Small intestine (tissue), 16 donors: ENCODE measurements at places on chromosomes 11 and 22. TPM values are rescaled to one million over a fixed set of nuclear protein-coding genes. Genes with fewer than 3 reads are reported as not detected.

DNA sequence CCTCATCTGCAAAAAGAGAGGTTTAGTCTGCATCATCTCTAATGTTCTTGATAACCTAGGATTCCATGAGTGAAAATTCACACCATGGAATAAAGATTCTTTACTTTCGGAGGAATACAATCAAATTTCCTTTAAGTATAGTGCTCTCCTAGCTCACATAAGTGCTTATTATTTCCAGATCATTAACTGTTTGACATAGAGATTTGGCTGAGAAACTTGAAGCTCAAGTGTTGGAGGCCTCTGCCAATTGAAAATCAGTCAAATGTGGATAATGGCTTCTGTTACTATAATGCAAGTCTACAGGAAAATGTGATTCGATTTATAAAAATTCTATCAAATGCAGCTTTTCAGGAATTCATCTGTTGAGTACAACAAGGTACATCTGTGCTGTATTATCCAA, 144.6 kb downstream of the KIF18A start:
- H3K36me3 ChIP-seq: no peaks in the 10 kb centered on the region
- H3K4me1 ChIP-seq: no peaks in the 10 kb centered on the region
- DNase-seq: no peak
- H3K27ac ChIP-seq: no peak overlapping the region

DNA sequence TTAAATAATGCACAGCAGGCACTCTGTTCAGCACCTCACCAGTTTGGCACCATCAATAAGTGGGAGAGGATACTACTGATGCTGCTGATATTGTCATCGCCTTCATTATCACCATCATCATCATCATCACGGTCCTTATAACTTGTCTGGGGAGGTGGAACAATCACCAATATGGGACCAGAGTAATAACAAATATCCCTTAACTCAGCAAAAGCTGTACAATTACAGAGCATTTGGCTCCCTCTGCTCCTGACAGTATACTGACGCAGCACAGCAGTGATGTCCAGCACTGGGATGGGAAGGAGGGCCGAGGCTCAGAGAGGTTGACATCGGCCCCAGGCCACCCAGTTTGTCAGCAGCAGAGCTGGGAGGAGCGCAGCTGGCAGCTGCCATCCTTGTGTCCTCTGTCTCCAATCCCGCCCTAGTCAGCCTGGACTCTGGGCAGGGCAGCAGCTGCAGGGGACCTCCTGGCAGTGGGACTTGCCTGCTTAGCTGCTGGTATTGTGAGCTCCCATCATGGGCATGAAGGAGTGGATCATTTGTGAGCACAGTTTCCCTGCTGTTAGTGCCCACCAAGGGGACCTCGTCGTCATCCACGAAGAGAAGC, 90.0 kb downstream of the DHCR7 start:
- DNase-seq: no peak
- H3K27ac ChIP-seq: no peak overlapping the region
- H3K27me3 ChIP-seq: no peaks in the 10 kb centered on the region
- H3K36me3 ChIP-seq: no peaks in the 10 kb centered on the region
- no peaks in the 10 kb centered on the region for H3K4me1 ChIP-seq

DNA sequence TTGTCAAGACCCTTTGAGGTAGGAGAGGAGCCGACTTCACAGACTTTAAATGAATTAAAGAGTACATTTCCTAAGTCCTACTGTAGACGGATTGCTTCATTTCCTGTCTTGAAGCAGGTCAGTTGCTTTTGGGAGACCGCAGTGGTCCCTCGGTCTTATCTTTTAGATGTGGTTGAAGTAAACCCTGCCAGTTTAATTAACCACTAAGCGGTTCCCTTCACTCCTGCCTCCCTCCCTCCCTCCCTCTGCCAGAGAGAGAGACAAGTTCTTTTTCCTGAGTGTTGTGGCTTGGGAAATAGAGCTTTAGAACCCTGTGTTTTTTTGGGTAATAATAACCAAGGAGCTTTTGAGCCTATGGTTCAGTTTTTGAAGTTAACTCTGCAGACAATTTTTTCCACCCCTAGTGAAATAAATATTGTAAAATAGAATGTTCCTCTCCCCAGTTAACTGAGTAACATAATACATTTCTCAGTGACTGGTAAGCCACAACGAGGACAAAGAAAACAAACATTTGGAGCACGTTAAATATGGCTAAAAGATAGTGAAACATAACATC, 147.5 kb downstream of the LDLRAD3 start:
- H3K36me3 ChIP-seq: no peaks in the 10 kb centered on the region
- no peaks in the 10 kb centered on the region for H3K27me3 ChIP-seq
- H3K27ac ChIP-seq: no peak overlapping the region
- no peak for DNase-seq
- H3K4me3 ChIP-seq: no peak overlapping the region

DNA sequence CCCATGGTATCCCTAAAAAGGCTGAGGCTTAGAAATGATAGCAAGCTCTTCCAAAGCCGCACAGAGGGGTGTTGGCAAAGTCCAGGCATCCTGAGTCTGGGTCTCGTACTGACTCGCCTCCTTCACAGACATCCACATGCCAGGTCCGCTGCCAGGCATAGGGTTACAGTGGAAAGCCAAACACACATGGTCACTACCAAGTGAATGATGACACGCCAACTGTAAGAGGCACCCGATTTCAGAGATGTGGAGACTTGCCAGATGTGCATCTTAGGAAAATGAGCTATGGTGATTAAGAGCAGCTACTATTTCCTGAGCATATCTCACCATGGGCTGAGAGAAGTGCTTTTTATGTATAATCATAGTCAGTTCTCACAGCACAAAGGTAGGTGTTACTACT, 314.9 kb downstream of the MIAT start:
- no peak overlapping the region for H3K27ac ChIP-seq
- H3K4me3 ChIP-seq: no peak overlapping the region

PGA5 gene
- 0.89 TPM for polyA plus RNA-seq

DNA sequence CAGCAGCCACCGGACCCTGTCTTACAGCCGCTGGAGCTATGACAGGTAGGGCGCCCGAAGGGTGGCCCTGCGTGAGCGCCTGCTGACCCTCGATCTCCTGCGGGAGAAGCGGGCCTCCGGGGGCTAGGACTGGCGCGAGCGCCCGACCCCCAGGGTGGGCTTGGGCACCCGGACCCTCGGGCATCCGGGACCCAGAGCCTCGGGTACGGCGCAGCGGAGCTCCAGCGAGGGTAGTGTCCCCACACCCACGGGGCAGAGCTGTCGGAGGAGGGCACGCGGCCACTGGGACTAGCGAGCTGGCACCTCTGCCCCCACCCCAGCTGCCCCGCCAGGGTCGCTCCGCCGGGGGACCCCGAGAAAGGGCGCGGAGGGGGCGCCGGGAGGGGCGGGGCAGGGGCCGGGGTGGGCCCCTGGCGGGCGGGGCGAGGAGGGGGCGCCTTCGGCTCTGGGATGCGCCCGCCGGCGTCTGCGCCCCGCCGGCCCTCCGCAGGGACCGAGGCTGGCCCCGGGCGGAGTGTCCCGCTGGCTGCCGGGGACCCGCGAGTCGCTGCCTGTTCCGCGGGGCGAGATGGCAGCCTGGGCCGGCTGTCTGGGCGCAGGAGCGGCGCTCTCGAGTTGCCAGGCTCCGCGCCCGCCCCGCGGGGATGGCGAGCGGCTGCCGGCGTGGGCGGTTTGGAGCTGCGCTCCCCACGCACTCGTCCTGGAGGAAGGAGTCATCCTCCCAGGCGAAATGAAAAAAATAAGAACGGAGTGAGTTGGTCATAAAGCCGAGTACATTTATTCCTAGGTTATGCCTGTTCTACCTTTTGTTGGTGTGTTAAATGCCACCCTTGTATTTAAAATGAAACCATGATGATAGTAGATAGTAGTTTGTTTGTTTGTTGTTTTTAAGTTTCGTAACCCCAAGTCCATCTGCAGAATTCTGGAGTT, 32.4 kb downstream of the EIF3F start:
- H3K27me3 ChIP-seq: no peaks in the 10 kb centered on the region
- H3K4me3 ChIP-seq: no peak overlapping the region
- DNase-seq: no peak
- H3K4me1 ChIP-seq: no peaks in the 10 kb centered on the region
- no peak overlapping the region for H3K27ac ChIP-seq

DNA sequence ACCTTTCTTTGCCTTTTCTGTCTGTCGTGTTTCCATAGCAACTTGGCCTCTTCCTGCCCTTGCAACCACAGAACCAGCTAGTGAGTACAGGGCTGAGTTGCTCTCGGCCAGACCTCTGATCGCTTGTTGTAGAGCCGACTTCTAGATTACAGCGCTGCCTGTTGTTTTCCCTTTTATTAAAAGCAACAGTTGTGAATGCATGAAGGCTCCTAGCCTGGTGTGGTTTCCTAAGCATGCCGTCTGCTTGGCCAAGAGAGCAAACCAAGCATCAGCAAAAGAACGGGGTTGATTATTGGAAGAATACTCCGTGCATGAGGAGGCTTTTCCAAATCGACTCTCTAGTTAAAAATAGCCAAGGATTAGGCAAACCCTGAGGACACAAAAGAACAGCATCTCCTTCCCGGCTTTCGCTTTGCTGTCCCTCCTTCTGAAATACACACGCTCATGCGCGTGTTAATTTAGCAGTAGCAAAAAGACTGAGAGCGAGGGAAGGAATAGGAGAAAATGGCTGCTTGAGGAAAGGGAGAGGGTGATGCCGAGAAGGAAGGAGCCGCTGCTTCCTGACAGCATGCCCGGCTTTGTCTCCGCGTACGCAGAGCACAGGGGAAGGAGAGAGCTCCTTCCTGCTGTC, 71.5 kb upstream of the TTC12 start:
- no peaks in the 10 kb centered on the region for H3K27me3 ChIP-seq
- no peaks in the 10 kb centered on the region for H3K36me3 ChIP-seq
- no peak overlapping the region for H3K27ac ChIP-seq
- DNase-seq: peak; percentile 5

- no peaks in the 10 kb centered on the region for H3K36me3 ChIP-seq
- H3K4me1 ChIP-seq: peaks cover 7% of the 10 kb centered on the region
- H3K4me3 ChIP-seq: no peak overlapping the region
- DNase-seq: peak; percentile 37
- peak overlapping the region; percentile 6 for H3K27ac ChIP-seq
Measured at GRCh38 chr22:25402501-25403283, 161.8 kb upstream of the GRK3 start.

F2 gene
- 0.09 TPM for polyA plus RNA-seq

DNA sequence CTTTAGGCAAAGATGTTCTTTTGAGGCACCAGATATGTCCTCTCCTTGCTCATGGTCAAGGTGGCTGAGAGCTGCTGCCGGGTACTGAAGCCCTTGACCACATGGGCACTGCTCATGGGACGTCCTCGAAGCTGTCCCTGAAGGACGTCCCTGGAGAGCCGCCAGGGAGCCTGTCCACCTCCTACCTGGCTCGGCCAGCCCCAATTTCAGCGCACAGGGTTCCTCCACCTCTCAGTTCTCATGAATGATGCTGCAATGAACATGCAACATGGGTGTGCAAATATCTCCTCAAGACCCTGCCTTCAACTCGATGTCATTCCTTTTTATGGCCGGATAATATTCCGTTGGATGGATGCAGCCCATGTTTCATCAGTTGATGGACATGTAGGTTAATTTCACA, 24.4 kb upstream of the TOLLIP start:
- DNase-seq: no peak
- peaks cover 11% of the 10 kb centered on the region for H3K27me3 ChIP-seq
- no peak overlapping the region for H3K27ac ChIP-seq
- peaks cover 8% of the 10 kb centered on the region for H3K4me1 ChIP-seq

DNA sequence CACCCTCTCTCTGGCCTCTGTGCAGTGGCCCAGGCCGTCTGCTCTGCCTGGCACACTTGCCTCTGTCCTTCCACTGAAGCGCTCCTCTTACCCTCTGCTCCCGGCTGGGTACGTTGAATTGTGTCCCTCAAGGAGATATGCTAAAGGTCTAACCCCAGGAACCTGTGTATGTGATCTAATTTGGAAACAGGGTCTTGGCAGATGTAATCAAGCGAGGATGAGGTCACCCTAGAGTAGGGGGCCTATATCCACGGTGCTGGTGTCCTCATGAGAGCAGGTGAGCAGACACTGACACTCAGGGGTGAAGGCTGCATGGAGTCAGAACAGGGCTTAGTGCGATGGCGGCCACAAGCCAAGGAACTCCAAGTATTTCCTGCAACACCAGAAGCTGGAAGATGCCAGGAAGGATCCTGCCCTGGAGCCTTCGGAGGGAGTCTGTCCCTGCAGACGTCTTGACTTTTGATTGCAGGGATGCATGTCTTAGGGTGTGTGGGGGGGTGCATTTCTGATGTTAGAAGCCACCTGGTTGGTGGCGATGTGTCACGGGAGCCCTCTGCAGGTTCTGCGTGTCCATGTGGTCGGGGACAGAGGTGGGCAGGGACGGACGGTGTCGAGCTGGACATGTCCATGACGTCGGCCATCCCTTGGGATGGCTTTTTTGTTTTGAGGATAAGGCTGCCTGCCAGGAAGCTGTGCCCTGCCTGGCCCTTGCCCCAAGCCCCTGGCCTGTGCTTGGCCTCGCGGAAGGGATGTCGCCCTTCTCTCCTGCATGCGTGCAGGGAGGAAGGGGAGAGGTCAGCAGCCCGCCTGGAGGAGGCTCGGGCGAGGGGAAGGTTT, 68.6 kb downstream of the LRP5 start:
- peaks cover 29% of the 10 kb centered on the region for H3K4me1 ChIP-seq
- no peak overlapping the region for H3K4me3 ChIP-seq
- no peak for DNase-seq
- H3K27me3 ChIP-seq: no peaks in the 10 kb centered on the region
- H3K36me3 ChIP-seq: peaks cover 92% of the 10 kb centered on the region

SLCO2B1 gene
- 14.5 TPM for polyA plus RNA-seq

- peak overlapping the region; percentile 76 for H3K27ac ChIP-seq
- peak; percentile 54 for DNase-seq
- no peaks in the 10 kb centered on the region for H3K27me3 ChIP-seq
- H3K4me1 ChIP-seq: no peaks in the 10 kb centered on the region
Measured at GRCh38 chr22:32897400-32897799, 95.9 kb downstream of the TIMP3 start.

DDX25 gene
- polyA plus RNA-seq: 0.81 TPM

GRCh38 chr11:132589791-132590190, 942.5 kb downstream of the OPCML start:
- no peaks in the 10 kb centered on the region for H3K4me1 ChIP-seq
- DNase-seq: no peak
- no peak overlapping the region for H3K4me3 ChIP-seq
- no peaks in the 10 kb centered on the region for H3K27me3 ChIP-seq
- no peaks in the 10 kb centered on the region for H3K36me3 ChIP-seq

DNA sequence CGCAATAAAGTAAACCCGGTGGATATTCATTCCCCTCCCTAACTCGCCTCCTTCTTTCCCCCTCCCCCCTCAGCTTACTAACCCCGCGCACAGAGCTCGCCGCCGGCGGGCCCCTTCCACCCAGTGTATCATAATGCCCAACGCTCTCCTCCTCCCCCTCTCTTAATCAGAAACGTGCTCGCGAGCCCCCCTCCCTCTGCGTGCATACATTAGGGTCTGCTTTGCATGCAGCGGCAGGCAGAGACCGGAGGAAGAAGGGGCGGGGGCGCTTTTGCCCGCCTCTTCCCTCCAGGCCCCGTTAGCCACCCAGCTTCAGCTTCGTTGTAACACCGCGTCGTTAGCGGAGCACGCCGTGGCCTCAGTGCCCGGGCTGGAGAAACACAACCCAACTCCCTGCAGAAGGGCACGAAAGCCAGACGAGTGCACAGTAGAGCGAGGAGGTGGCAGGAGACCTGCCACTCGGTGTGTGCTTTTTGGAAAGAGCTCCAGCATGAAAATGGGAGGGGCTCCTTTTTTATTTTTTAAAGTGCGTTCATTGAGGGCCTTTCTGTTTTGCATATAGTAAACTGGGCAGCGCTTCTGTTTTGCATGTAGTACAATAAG, 901 bp upstream of the KMT2A start:
- H3K27me3 ChIP-seq: no peaks in the 10 kb centered on the region
- H3K36me3 ChIP-seq: no peaks in the 10 kb centered on the region
- peak; percentile 44 for DNase-seq

KCNQ1OT1 gene
- under 0.01 TPM for polyA plus RNA-seq

- H3K27ac ChIP-seq: no peak overlapping the region
- peak; percentile 36 for DNase-seq
- no peak overlapping the region for H3K4me3 ChIP-seq
- H3K36me3 ChIP-seq: peaks cover 5% of the 10 kb centered on the region
- H3K27me3 ChIP-seq: no peaks in the 10 kb centered on the region
Measured at GRCh38 chr11:27420722-27421572, 51.6 kb downstream of the LGR4 start.

ARFGAP3 gene
- polyA plus RNA-seq: 64.5 TPM
